ENCODE measurements at places on chromosomes 2 and 18.

DNA sequence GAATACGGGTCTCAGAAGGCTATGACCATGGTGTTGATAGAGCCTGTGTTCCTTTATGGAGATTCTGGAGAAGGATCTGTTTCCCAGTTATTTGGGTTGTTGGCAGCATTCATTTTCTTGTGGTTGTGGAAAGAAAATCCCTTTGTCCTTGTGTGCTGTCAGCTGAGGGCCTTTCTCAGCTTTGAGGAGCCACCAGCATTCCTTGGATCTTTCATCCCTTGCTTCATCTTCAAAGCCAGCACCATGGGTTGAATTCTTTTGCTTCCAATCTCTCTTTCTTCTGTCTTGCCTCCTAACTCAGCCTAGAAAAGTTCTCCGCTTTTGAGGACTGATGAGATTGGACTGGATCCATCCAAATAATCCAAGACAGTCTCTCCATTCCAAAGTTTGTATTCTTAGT, 103.2 kb upstream of the MMADHC start:
- no peak for DNase-seq

DNA sequence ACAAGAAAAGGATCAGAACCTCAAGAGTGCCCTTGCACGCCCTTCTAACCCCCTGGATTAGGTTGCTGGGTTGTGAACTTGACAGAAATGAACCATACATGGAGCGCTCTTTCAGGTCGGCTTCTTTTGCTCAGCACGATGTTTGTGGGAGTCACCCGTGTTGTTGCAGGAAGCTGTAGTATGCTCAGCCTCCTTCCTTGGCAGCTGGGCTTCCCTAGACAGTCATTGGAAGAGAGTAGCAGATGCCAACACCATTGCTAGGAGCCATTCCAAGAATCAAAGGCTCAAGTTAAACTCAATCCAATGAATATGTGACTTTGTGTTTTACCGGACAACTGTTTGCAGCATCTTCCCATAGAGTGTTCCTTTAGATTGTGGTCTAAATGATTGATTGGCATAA, 47.0 kb downstream of the RAB12 start:
- DNase-seq, result no peak

DNA sequence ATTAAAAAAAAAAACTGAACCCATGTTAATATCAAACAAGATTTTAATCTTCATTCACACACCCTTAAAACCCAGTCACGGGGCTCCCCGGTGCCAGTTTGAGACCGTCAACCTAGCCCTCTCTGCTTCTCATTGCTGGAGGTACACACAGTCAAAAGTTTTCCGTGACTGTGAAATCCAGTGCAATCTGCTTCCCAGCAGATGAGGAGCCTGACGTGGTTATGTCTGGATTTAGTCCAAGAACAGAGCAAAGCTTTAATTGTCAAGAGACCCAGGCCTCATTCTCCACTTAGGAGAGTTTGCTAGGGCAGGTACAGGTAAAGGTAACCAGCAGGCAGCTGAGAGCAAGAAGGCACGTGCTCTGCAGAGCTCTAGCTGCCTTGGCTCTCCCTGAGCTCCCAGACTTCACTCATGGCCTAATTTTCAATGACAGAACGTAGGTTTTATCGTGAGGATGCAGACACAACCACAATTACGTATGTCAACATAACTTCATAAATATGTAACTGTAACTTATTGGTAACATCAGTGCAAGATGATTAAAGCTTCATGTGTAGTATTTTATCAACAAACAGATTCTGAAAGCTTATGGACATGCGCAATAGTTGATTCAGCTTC, 56.3 kb downstream of the SLC16A14 start:
- no peak for DNase-seq

DNA sequence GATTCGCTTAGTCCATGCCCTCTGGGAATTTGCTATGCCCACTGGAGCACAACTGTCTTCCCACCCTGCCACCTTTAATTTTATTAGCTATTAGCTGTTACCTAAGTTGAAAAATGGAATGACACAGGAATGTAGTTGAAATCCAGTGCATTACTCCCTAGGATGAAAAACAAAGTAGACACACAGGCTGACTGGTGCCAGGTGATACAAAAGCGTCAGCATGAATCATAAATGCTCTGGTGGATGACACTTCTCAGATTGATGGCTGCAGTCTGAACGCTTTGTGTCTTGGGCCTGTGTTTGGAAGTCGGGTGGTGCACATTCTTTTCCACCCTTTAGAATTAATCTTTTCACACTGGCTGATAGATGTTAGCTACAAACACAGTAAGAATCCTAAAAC, 802.0 kb downstream of the DCC start:
- no peak for DNase-seq
